ENCODE measurements at places on chromosomes 6 and 20.

GRCh38 chr6:18326980-18327379, 60.2 kb upstream of the RNF144B start:
- no peak for DNase-seq

DNA sequence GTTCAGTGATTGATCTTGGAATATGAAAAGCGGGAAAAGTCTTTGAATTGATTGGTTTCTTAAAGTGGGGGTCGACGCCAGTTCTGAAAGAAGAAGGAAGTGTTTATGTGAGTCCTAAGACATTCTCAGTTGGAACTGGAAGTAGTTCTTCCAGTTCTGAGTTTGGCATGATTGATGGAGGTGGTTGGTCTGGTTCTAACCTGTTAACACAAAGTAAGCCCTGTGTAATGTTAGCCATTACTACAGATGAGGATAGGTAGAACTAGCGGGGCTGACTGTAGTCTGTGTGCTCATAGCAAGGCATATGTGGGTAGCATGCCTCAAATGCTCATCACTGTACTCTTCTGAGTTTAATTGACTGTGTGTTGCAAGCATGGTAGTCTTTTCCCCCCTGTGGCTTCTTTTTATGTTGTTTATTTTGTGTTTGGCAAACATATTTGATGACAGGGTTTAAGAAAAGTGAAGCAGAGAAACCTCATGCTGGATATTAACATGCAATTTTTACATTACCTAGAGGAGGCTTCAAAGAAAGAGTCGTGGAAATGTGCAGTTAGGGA, 24.9 kb downstream of the CITED2 start:
- no peak for DNase-seq

DNA sequence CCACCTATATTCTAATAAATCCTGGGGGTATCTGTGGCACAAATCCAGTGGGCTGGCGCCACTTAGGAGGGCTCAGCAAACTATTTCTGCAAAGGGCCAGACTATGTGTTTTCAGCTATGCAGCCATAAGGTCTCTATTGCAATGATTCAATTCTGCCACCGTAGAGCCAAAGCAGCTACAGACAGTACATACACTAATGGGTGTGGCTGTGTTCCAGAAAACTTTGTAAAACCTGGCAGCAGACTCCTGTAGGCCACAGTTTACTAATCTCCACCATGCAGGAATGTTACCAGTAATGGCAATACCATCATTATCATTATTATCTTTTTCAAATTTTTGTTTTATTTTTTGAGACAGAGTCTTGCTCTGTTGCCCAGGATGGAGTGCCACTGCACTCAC, 65.7 kb downstream of the SULF2 start:
- DNase-seq, result no peak

- no peak for DNase-seq
These were observed 64.6 kb upstream of the TXNDC5 start for GRCh38 chr6:7974938-7975763.

DNA sequence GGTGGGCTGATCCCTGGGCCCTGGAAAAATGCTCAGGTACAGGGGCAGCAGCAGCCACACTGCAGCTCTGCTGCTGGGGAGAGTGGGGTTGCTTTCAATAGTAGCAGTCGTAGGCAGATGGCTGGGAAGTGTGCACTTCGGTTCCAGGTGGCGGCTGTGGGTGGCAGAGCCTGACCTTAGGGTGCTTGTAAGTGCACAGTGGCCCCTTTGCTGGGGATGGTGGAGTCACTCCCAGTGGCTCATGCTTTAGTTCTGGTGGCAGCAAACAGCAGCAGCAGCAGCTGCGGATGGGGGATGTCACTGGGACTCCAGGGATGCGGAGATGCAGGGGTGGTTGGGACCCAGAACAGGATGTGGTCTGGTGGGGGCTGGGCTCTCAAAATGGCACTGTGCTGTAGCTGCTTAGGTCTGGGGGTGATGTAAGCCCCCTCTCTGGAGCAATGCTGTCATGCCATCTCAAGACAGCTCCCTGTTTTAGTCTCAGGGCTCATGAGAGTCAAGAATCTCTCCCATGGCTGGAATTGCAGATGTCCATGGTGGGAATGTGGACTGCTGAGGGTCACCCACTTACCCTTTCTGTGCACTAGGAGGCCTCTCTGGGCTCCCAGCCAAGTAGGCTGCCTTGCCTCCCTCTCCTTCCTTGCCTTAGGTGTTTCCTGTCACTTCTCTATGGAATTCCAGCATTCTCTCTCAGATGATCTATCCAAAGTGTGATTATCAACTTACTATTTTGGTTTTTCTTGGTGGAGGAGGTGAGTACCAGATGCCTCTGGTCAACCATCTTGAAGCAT, 146.7 kb upstream of the SLC22A23 start:
- DNase-seq, result no peak

DNA sequence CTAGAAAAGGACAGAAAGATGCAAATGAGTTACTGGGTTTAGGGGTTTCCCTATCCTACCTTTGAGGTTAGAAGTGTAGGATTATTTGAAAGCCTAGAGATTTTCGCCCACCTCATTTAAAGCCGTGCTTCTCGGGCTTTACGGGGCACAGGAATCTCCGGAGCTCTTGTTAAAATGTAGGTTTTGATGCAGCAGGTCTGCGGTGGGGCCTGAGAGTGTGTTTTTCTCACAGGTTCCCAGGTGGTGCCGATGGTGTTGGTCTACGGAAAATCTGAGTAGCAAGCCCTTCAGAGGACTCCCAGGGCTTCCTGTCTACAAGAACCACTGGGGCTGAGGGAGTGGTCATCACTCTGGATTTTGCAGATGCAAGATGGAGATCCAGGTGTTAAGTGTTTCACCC, 47.5 kb downstream of the TRAM2 start:
- no peak for DNase-seq

- DNase-seq, result no peak
These were observed 361.9 kb upstream of the JARID2 start for GRCh38 chr6:14883921-14884320.

DNA sequence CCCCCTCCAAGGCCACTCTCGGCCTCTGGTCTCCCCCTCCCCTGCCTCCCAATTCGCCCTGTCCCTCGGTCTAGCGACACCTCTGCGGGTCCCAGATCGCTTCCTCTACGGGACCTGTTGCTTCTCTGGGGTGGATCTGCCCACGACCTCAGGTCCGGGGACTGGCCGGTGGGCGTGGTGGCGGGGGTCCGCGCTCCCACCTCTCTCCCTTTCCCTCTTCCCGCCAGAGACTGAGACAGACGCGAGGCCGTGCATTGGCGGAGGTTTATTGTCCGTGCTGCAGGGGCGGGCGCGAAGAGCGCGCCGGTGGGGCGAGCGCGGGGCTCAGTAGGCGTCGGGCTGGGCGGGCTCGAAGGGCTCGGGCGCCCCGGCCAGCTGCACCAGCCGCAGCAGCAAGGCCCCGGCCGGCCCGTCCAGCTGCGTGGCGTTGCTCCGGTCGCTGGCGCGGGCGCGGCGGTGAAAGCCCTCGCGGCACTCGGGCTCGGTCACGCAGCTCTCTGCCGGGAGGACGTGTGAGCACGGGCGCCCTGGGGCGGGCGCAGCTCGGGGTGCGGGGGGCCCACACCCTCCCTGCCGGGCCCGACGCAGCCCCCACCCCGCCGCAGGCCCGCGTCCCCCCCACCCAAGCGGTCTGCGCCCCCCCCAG, 2.1 kb downstream of the AVP start:
- DNase-seq, result no peak

GRCh38 chr6:18586133-18586532, 199.0 kb downstream of the RNF144B start:
- DNase-seq, result no peak

DNA sequence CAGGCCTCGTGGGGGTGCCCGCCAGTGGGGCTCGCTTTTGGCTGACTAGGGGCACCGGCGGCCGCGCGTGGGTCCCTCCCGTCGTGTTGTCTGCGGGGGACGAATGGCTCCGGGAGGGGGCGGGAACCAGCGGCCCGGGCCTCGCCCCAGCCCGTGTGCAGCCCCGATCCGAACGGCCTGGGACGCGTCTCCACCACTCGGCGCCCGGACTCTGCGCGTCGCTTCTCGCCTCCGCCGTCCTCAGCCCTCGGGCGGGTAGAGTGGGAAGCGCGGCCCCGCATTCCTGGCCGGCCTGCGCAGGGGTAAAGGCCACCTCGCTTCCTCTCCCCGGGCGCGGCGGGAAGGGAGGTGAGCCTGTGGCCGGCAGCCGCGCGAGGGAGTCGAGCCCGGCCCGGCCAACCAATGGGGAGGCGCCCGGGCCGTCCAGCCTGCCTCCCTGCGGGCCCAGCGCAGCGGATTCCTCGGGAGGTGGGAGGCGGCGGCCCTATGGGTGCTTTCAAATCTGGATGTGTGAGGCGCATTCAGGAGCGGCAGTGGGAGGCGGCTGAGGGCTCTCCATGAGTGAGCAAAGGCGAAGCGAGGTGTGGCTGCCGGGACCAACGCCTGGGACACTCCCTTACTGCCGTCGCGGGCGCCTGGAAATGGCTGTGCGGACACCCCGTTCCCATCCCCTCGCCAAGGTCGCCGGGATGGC, 1.1 kb upstream of the ZBTB46 start:
- DNase-seq, result no peak

GRCh38 chr6:3531481-3531880, 74.6 kb upstream of the SLC22A23 start:
- no peak for DNase-seq

DNA sequence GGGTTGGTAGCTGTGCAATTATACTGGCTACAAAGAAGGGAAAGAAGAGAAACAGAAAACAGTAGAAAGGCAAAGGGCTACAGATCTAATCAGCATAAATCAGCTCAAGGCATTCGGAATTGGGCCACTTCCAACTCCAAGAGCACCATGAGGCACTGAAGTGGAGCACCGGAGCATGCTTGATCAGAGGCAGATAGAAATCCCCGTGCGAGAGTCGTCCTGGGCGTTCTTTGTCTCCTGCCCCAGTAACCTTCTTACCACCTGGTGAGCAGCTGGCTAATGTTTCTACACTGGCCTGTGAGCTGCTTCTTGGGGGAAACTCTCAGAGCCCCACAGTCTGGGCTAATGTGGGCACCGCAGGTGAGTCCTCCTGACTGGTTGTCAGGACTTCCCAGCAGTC, 16.7 kb downstream of the NEDD9 start:
- no peak for DNase-seq

DNA sequence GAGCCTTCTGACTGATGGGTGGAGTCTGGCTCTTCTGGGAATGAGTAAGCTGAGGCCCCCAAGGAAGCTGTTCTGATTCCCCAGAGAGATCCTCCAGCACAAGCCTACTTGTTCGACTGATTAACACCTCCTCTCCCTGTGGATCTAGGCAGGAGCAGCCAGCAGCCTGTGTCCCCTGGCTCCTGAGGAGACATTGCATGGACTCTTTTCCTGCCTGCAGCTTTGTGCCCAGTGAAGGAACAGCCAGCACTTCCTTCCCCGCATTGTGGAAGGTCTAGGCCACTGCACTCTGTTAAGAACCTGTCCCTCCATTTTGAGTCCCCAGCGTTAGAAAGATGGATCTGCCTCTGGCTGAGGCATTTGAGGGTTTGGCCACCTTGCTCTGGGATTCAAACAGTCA, 29.1 kb downstream of the LRFN2 start:
- no peak for DNase-seq

DNA sequence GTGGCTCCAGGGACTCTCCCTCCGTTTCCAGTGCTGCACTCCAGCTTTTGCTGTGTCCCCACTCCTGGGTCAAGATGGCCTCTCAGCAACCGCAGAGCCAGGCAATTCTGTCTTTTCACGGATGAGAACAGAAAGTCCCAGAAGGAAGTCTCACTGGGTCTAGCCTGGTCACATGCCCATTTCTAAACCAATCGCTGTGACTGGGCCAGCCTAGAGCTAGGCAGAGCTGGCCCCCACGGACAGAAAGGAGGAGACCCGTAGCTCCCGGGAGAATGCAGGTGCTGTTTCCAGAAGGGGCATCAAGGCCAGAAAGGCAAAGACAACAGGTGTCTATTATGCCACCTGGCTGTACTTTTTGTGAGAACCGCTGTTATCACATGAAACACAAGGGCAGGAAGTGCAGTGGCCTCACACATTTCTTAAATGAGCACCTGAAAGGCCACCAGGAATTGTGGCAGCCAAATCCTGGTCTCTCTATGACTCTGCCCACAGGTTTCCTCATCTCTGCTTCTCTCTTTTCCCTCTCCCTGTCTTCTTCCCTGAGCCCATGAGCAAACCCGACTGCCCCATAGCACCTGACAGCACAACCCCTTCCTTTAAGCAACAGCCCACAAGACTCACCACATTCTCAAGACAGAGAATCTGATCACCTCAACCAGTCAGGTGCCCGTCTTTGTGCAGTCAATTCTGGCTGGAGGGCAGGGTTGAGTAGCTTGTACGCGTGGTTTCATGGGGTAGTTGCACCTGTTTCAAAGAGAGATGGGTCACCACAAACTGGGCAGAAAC, 37.1 kb upstream of the B4GALT5 start:
- DNase-seq, result no peak

DNA sequence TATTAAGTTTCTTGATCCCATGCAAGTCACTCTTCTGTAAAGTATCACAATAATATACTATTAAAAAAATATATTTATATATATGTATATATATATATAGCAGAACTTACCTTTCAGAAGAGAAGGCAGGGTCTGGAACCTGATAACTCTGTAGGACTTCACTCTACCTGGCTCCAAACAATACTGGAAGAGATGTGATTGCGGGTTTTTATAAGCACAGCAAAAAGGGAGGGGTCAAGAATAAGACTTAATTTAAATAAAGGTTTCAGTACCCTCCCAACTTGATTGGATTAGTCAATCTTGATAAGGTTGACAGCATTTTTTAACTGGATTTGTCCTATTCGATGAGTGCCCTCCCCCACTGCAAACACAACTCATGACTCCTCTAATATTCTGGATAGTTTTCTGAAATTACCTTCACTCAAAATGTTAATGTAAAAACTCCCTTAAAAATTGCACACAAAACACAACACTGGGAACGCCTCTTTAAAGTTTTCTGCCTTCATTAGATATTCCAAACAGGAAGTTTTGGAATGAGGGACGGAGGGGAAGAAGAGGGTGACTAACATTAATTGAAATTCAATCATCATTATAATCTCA, 4.0 kb upstream of the ZNF217 start:
- DNase-seq, result no peak

- DNase-seq, result no peak
These were observed 807 bp upstream of the OTOR start for GRCh38 chr20:16747291-16747811.

DNA sequence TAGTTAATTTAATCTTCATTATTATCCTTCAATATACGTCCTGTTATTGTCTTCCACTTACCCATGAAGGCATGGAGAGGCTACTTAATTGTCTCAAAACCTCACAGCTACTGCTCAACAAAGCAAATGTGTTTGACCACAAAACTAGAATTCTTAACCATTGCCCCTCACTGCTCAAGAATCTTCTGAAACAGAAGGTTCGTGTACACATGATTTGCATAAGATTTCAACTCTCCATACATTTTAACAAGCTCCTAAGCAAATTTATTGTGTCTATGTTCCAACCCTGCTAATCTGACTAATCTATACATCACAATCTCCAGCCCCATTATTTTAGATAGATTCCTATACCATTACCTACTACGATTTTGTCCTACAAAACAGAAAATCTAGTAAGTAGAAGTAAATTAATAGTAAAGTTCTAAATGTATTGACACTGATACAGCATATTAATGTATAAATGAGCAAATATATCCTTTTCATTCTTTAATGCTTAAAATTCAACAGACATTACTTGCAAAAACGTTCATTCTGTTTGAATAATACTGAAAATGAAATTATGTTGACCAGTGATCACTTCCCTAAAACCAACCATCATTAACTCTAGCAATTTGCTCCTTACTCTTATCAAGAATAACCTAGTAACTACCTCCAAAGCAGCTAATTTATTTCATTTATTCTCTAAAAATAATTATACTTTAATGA, 89.7 kb upstream of the RNF217 start:
- DNase-seq, result no peak

Data from NCI-H1436 treated with DMSO at 0.1 percent for 48 hours (cell line).